Epithelial cell of proximal tubule (primary cell): ENCODE measurements at places on chromosomes 12 and 14. TPM values are rescaled to one million over a fixed set of nuclear protein-coding genes. Genes with fewer than 3 reads are reported as not detected.
A peak's percentile ranks its signal among the peaks of the same experiment; 100 is the strongest.

DNA sequence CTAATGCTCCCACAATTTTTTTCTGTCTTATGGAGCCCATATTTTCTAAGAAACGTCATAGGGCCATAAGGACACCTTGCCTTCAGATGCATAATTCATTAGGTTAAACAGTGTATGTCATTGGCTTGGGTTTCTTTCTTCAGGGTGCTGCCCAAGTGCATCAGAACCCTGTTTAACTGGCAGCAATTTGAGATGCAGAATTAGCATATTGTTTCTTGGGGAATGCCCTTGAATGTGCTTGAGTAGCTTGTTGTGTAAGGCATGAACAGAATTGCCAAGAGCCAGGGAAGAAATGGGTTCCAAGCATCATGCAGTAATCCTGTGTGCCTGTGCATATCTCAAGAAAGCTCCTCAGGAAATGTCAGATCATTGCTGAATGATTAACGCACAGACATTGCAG, 277.2 kb downstream of the SYT1 start:
- DNase-seq: no peak

GRCh38 chr12:88957358-88957757, 377.1 kb upstream of the KITLG start:
- no peak for DNase-seq

- DNase-seq: no peak
These were observed 710 bp downstream of the MTA1 start for GRCh38 chr14:105420101-105420973.

Gene PRB4
- total RNA-seq: not detected in 2 replicates

GRCh38 chr12:66228462-66228861, 39.4 kb downstream of the IRAK3 start:
- DNase-seq: no peak

DNA sequence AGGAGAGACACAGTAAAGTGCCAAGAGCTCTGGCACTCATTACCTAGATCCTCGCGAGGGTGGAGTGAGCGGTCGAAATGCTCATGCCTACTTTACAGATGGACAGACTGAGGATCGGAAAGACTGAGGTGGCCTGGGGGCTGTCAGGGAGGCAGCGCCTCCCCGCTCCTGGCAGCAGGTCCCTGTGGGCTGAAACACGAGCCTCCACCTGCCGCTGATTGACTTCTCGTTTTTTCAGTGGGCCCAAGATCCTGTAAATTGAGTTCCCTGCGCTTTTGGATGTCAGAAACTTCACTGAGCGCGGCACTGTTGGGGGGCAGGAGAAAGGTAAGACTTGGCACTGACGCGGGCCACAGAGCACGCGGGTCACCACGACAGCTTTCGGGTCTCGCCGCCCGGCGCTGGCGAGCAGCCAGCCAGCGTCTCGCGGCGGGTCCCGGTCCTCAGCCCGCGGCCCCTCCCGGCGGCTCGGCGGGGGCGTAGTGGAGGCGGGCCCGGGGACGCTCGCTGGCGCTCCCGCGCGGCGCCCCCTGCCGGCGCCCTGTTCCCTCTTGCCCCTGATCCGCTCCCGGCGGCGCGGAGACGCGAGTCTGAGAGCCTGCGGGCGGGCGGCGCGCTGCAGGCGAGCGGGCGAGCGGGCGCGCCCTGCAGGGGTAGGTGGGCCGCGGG, 552 bp upstream of the SCN8A start:
- DNase-seq: no peak

GRCh38 chr12:105220150-105220928, 15.6 kb downstream of the APPL2 start:
- no peak for DNase-seq

GRCh38 chr12:113456761-113457160, 14.9 kb downstream of the LHX5 start:
- no peak for DNase-seq

- DNase-seq: no peak
These were observed 4.7 kb upstream of the C1R start for GRCh38 chr12:7096979-7097378.

GRCh38 chr12:124563401-124563800, 4.0 kb downstream of the NCOR2 start:
- no peak for DNase-seq

Gene TMEM132D
- 0.06 and 0.22 TPM in 2 replicates for total RNA-seq

DNA sequence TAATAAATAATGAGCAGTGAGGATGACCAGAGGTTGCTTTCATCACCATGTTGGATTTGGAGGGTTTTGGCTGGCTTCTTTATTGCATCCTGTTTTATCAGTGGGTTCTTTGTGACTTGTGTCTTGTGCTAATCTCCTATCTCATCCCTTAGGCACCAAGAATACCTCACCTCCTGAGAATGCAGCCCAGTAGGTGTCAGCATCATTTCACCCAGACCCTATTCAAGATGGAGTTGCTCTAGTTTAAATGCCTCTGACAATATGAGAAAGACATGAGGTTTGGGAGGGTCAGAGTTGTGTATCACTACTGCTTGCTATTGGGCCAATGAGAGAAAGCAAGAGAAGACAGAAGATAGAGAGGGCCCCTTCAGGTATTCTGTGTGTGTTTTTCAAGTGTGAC, 592.2 kb downstream of the ETNK1 start:
- no peak for DNase-seq

DNA sequence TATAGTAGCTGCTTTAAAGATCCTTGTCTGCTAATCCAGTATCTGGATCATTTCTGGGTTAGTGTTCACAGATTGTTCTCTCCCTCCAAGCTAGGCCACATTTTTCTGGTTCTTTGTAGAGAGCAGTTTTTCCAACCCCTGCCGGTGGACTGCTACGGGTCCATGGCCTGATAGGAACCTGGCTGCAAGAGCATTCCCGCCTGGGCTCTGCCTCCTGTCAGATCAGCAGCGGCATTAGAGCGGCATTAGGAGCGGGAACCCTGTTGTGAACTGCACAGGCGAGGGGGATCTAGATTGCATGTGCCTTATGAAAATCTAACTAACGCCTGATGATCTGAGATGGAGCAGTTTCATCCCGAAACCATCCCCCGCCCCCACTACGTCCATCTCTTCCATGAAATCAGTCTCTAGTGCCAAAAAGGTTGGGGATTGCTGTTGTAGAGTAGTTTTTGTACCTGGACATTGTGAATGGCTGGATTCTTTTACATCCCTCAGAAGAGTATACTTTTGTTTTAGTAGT, 50.4 kb downstream of the MYRFL start:
- DNase-seq: no peak

Gene PLA2G1B
- total RNA-seq: not detected in 2 replicates

- no peak for DNase-seq
These were observed 51.2 kb downstream of the SINHCAF start for GRCh38 chr12:31274520-31275300.

DNA sequence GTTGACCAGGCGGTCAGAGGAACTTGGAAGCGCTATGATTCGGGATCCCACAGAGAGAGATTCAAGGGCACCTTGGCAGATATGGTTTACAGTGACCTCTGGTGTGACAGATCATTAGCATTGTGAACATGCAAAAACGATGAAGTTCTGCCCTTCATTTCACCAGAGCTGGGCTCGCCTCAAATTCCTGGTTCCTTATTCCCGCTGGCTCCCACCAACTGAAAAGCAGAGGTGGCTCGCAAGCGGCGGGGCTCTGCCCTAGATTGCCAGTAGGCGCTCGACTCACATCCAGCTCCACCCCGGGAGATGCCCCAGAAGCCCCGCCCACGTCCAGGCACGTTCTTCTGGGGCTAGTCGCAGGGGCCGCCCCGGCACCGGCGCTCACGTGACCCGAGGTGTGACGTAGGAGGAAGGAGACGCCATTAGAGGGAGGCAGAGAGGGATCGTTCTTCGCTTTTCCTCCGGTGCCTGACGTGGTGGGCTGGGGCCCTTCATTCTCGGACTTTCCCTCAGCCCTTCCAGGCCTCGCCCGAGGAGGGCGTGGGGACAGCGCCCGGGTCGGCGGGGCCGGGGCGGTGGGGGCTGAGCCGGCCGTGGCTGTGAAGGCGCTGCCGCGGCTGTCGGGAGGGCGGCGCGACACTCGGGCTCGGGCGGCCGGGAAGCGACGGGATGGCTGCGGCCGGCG, at the start of gene RAB21:
TSS of gene RAB21 (plus strand) at position 403 of the 685 bp plus-strand sequence. CDS start at position 670, 267 bp downstream.
- DNase-seq: peak; percentile 52

- DNase-seq: no peak
These were observed 49.6 kb downstream of the SPATS2 start for GRCh38 chr12:49416892-49417291.

- DNase-seq: no peak
These were observed 2.5 kb upstream of the TEP1 start for GRCh38 chr14:20415782-20416206.

DNA sequence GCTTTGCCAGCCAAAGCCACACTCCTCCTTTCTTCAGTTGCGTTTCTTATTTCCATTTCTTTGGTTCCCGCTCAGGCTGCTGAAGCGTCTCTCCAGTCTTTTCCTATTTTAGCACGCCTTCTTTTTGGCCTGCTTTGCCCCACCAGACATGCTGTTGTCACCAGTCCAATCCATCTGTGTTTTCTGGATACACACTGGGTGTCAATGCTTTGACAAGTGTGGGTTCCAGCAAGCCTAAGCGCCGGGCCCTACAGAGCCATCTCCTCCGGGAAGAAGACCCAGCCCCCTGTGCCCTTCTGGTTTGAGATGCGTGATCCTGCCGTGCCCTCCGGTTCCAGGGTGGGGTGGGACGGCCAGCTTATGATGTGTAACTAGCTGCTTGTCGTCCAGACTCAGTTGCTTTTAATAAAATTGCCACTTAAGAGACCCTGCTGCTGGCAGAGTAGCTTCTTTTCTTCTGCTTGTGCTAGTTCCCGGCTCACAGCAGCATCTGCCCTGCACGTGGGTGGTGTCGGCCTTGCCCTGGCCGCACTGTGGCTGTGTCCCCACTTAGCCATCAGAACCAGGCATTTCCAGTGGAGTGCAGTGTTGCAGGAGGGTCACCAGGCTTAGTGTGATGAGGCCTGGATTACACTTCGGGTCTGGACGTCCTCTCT, 29.7 kb downstream of the EML1 start:
- DNase-seq: no peak

- no peak for DNase-seq
These were observed 34.6 kb downstream of the BEGAIN start for GRCh38 chr14:100552524-100553125.

Gene GPRC5D
- not detected in 2 replicates for total RNA-seq

GRCh38 chr14:70887207-70887681, 20.0 kb upstream of the PCNX1 start:
- no peak for DNase-seq
